ENCODE measurements at places on chromosomes 13 and 19.

GRCh38 chr19:36849701-36850558, 746 bp upstream of the ZNF345 start:
- peaks cover 3% of the 10 kb centered on the region for H3K4me1 ChIP-seq
- peak; percentile 77 for DNase-seq
- H3K4me3 ChIP-seq: no peak overlapping the region
- peaks cover 46% of the 10 kb centered on the region for H3K36me3 ChIP-seq
- H3K27me3 ChIP-seq: no peaks in the 10 kb centered on the region

- H3K36me3 ChIP-seq: no peaks in the 10 kb centered on the region
- no peaks in the 10 kb centered on the region for H3K27me3 ChIP-seq
- H3K4me3 ChIP-seq: no peak overlapping the region
- DNase-seq: no peak
- no peak overlapping the region for H3K27ac ChIP-seq
These were observed 304.0 kb downstream of the SPRY2 start for GRCh38 chr13:80036845-80037504.

DNA sequence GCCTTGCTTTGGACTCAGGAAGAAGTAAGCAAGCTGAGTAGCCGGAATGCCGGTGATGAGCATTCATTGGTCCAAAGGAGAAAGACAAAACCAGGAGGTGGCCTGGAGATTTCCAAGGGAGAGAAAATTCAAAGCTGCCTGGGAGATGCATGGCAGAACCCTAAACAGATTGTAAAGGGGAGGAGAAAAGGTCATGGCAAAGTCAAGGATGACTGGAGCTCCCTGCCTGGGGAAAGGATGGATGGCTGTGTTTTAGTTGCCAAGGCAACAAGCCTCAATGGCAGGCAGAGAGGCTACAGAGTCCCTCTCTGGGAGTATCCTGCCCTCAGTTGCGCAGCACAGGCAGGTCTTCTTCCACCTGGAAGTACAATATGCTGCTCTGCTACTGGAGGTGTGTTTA, 134.0 kb downstream of the ENOX1 start:
- H3K27me3 ChIP-seq: no peaks in the 10 kb centered on the region
- H3K36me3 ChIP-seq: no peaks in the 10 kb centered on the region
- H3K27ac ChIP-seq: no peak overlapping the region
- peaks cover 10% of the 10 kb centered on the region for H3K4me1 ChIP-seq

GRCh38 chr19:17215127-17215971, at the start of gene USE1:
Gene USE1 (plus strand): TSS chr19:17215357. CDS start chr19:17215406, 49 bp downstream.
- peaks cover 10% of the 10 kb centered on the region for H3K4me1 ChIP-seq
- H3K27ac ChIP-seq: peak within 1 kb of the TSS; percentile 99
- peak within 1 kb of the TSS; percentile 92 for H3K4me3 ChIP-seq
- H3K27me3 ChIP-seq: no peaks in the 10 kb centered on the region
- peaks cover 27% of the 10 kb centered on the region for H3K36me3 ChIP-seq

DNA sequence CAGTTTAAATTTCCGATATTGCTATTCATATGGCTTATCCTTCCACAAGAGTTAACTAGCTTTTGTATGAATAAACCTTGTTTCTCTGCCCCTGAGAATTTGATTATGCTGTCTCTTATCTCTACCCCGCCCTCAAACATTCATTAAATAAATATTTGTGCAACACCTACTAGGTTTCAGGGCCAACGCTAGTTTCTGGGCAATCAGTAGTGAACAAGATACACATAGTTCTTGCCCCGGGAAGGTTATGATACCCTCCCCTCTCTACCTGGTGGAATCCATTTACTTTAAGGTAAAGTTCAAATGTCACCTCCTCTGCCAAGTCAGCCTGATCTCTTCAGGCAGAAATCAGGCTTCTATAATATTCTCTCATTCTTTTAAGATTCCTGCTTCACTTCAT, 16.6 kb upstream of the USP12 start:
- no peaks in the 10 kb centered on the region for H3K27me3 ChIP-seq
- no peaks in the 10 kb centered on the region for H3K4me1 ChIP-seq
- H3K4me3 ChIP-seq: no peak overlapping the region
- DNase-seq: no peak
- no peak overlapping the region for H3K27ac ChIP-seq

DNA sequence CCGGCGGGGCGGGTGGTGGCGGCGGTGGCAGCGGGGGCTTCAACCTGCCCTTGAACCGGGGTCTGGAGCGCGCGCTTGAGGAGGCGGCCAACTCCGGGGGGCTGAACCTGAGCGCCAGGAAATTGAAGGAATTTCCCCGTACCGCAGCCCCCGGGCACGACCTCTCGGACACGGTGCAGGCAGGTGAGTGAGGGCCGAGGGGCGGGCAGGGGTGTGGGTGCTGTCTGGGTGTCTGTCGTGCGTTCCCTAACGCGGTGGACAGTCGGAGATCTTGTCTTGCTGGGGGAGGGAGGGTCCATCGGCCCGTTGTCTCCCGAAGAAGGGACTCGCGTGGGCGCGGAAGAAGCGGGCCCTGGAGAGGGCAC, 533 bp downstream of the LRCH1 start:
- H3K4me1 ChIP-seq: peaks cover 42% of the 10 kb centered on the region
- H3K27ac ChIP-seq: peak overlapping the region; percentile 98
- H3K36me3 ChIP-seq: no peaks in the 10 kb centered on the region
- peak overlapping the region; percentile 95 for H3K4me3 ChIP-seq
- no peaks in the 10 kb centered on the region for H3K27me3 ChIP-seq
- DNase-seq: peak; percentile 28

DNA sequence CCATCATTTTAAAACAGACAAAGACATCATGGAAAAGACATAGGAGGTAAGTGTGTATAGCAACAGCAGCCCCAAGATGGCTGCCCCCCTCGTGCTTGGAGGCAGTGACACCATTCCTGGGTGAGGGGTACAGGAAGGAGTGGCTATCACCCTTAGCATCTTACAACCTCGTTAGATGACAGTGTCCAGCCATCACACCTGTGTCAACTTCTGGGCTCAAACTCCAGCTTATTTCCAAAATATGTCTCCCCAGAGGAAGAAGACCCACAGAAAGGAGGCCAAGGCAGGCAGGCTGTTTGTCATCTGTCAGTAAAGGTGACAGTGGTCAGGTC, 27.5 kb downstream of the EPS15L1 start:
- H3K27me3 ChIP-seq: no peaks in the 10 kb centered on the region
- peaks cover 10% of the 10 kb centered on the region for H3K36me3 ChIP-seq
- no peak overlapping the region for H3K4me3 ChIP-seq
- DNase-seq: no peak
- no peak overlapping the region for H3K27ac ChIP-seq

DNA sequence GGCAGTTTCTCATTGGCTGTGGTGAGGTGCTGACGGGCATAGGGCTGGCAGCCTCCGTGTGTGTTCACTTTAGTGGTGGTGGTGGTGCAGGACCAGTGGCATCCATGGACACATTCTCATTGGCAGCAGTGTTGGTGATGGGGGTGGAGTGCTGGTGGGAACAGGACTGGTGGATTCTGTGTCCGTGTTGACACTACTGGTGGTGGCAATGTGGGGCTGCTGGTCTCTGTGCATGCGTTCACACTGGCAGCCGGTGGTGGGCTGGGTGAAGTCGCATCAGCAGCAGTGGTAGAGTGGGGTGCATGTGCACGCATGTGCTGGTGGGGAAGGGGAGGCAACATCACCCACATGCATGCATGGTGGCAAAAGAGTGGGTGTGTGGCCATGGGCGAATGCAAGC, 1471.4 kb upstream of the PCDH20 start:
- no peak overlapping the region for H3K27ac ChIP-seq
- H3K4me3 ChIP-seq: no peak overlapping the region
- H3K27me3 ChIP-seq: no peaks in the 10 kb centered on the region
- no peak for DNase-seq
- no peaks in the 10 kb centered on the region for H3K4me1 ChIP-seq

- no peak overlapping the region for H3K27ac ChIP-seq
- H3K4me3 ChIP-seq: no peak overlapping the region
- peaks cover 32% of the 10 kb centered on the region for H3K4me1 ChIP-seq
- no peaks in the 10 kb centered on the region for H3K36me3 ChIP-seq
These were observed 395.0 kb downstream of the EFNB2 start for GRCh38 chr13:106140476-106140875.

- peaks cover 20% of the 10 kb centered on the region for H3K4me1 ChIP-seq
- H3K27me3 ChIP-seq: peaks cover 2% of the 10 kb centered on the region
- no peak for DNase-seq
These were observed 57.9 kb downstream of the KCTD12 start for GRCh38 chr13:76828316-76828741.

- no peak overlapping the region for H3K4me3 ChIP-seq
- H3K4me1 ChIP-seq: peaks cover 6% of the 10 kb centered on the region
- H3K36me3 ChIP-seq: no peaks in the 10 kb centered on the region
These were observed 615.6 kb downstream of the DACH1 start for GRCh38 chr13:71251292-71251951.

DNA sequence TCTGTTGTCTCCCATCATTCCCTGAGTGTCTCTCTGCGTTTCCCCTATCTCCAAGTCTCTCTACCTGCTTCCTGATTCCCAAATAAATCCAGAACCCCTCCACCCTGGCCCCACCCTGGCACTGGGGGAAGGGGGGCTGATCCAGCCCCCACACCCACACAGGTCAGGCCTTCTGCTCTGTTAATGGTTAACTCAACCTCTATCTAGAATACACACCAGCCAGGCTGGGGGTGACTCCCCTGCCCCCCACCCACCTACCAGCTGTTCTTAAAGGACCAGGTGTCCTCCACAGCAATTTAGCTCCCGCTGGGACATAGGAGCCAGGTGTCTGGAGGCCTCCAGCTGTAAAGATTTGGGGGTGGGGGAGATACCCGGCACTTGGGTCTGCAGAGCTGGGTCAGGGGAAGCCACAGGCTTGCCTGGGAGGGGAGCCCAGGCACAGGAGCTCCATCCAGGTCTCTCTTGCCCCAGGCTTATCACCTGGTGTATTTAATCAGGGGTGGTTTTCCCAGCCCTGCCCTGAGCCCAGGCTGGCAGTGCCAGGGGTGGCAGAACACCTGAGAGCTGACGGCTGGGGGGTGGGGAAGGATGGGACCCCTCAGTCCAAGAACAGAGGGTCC, 3.9 kb downstream of the IRF2BP1 start:
- H3K36me3 ChIP-seq: peaks cover 3% of the 10 kb centered on the region
- H3K27me3 ChIP-seq: no peaks in the 10 kb centered on the region
- H3K27ac ChIP-seq: peak overlapping the region; percentile 18
- peak overlapping the region; percentile 71 for H3K4me3 ChIP-seq
- H3K4me1 ChIP-seq: peaks cover 26% of the 10 kb centered on the region

GRCh38 chr19:28034936-28035335, 1178.0 kb downstream of the UQCRFS1 start:
- H3K27me3 ChIP-seq: no peaks in the 10 kb centered on the region
- H3K4me1 ChIP-seq: no peaks in the 10 kb centered on the region
- H3K36me3 ChIP-seq: no peaks in the 10 kb centered on the region
- no peak overlapping the region for H3K27ac ChIP-seq

GRCh38 chr13:50758796-50759195, 84.7 kb downstream of the DLEU7 start:
- H3K4me3 ChIP-seq: no peak overlapping the region
- H3K27me3 ChIP-seq: no peaks in the 10 kb centered on the region
- peaks cover 5% of the 10 kb centered on the region for H3K4me1 ChIP-seq

DNA sequence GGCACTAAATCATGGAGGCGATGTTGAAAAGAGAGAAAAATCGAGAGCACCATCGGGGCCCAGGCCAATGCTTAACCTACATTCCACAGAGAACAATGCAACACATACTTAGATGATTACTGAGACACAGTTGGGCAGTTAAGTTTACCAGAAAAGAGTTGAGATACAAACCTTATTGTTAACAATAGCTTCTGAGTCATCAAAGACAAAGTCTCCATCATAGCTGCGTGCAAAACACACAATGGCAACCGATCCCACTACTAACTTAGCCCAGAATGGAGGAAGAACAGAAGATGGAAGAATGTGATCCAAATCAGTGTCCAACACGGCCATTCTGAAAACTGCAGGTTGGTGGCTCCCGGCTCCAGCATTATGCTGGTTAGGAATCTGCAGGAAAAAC, 6.2 kb downstream of the TMTC4 start:
- DNase-seq: no peak
- H3K4me1 ChIP-seq: peaks cover 13% of the 10 kb centered on the region
- no peaks in the 10 kb centered on the region for H3K27me3 ChIP-seq
- H3K4me3 ChIP-seq: no peak overlapping the region

GRCh38 chr13:87314822-87315221, 356.3 kb upstream of the SLITRK5 start:
- H3K27ac ChIP-seq: no peak overlapping the region
- DNase-seq: no peak
- no peaks in the 10 kb centered on the region for H3K36me3 ChIP-seq
- H3K4me3 ChIP-seq: no peak overlapping the region
- H3K4me1 ChIP-seq: no peaks in the 10 kb centered on the region

DNA sequence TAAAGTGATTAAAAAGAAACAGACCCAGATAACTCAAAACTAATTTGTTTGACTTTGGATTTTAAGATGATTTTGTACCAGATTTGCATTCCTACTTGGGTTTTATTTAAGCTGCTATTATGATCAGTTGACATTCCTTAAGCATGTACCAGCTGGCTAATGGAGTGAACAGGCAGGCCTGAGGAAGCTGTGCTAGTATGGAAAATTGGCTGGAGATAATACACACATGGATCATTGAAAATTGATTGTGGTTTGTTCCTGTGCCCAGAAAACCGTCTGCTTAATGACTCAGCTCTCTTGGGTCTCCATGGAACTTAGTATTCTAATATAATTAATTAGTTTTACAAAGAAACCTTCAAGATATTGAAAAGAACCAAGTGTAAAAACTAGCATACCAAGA, 22.6 kb downstream of the POLR1D start:
- no peak overlapping the region for H3K4me3 ChIP-seq
- peaks cover 35% of the 10 kb centered on the region for H3K4me1 ChIP-seq
- no peak for DNase-seq
- H3K27me3 ChIP-seq: no peaks in the 10 kb centered on the region
- peak overlapping the region; percentile 16 for H3K27ac ChIP-seq

GRCh38 chr13:91891141-91891540, 492.7 kb downstream of the GPC5 start:
- H3K27me3 ChIP-seq: peaks cover 2% of the 10 kb centered on the region
- H3K4me1 ChIP-seq: peaks cover 5% of the 10 kb centered on the region
- peaks cover 4% of the 10 kb centered on the region for H3K36me3 ChIP-seq
- no peak overlapping the region for H3K4me3 ChIP-seq
- no peak for DNase-seq
- H3K27ac ChIP-seq: no peak overlapping the region

DNA sequence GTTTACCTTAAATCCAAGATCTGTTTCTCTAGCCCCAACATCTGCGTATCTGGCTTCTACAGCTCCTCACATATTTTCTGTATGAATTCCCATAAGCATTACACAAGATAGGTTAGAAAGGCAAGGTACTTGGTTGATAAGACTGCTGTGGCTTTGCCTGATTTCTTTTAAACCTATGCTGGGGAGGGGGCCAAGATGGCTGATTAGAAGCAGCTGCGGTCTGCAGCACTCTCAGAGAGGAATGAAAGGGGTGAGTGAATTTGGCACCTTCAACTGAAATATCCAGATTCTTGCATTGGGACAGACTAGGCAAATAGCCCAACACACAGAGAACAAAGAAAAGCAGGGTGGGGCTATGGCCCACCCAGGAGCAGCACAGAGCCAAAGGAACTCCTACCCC, 12.2 kb upstream of the DLEU7 start:
- H3K36me3 ChIP-seq: peaks cover 13% of the 10 kb centered on the region
- no peaks in the 10 kb centered on the region for H3K27me3 ChIP-seq
- peaks cover 4% of the 10 kb centered on the region for H3K4me1 ChIP-seq

GRCh38 chr13:73216381-73216831, 157.6 kb downstream of the KLF5 start:
- H3K36me3 ChIP-seq: no peaks in the 10 kb centered on the region
- H3K4me1 ChIP-seq: peaks cover 23% of the 10 kb centered on the region
- no peaks in the 10 kb centered on the region for H3K27me3 ChIP-seq
- DNase-seq: no peak
- H3K4me3 ChIP-seq: no peak overlapping the region

GRCh38 chr19:17499648-17500446, 11.6 kb upstream of the PGLS start:
- no peak overlapping the region for H3K4me3 ChIP-seq
- peak overlapping the region; percentile 47 for H3K27ac ChIP-seq
- H3K4me1 ChIP-seq: peaks cover 12% of the 10 kb centered on the region
